Activated CD8-positive, alpha-beta memory T cell treated with anti-CD3 and anti-CD28 coated beads, Interleukin-2, amount 10 ng/mL, durations not matched to agents 7 days and 5 days (primary cell): ENCODE measurements at places on chromosomes 2 and 18. TPM values are rescaled to one million over a fixed set of nuclear protein-coding genes. Genes with fewer than 3 reads are reported as not detected.

GRCh38 chr2:170322140-170322766, 144.3 kb downstream of the MYO3B start:
- H3K36me3 ChIP-seq, result peaks cover 3% of the 10 kb centered on the region
- no peak overlapping the region for H3K27ac ChIP-seq
- no peak for DNase-seq
- H3K4me1 ChIP-seq, result no peaks in the 10 kb centered on the region

DNA sequence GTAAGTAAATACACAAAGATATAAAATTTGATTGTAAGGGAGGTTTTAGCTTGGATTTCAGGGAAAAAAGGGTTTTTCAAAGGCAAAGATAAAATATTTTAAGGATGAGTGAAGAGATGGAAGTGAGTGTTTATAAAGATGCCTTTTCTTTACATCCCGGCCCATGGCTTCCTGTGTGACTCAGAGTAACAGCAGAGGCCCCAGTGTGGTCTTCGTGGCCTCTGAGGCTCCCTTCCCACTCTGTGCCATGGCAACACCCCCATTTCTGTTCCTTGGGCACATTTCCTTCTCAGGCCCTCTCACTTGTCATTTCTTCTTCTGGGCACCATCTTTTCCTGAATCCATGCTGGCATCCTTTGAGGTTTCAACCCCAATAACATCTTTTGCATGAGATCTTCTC, 92.6 kb upstream of the TMEM18 start:
- DNase-seq, result peak; percentile 60
- no peak overlapping the region for H3K27ac ChIP-seq
- H3K36me3 ChIP-seq, result peaks cover 10% of the 10 kb centered on the region
- H3K4me3 ChIP-seq, result no peak overlapping the region

DNA sequence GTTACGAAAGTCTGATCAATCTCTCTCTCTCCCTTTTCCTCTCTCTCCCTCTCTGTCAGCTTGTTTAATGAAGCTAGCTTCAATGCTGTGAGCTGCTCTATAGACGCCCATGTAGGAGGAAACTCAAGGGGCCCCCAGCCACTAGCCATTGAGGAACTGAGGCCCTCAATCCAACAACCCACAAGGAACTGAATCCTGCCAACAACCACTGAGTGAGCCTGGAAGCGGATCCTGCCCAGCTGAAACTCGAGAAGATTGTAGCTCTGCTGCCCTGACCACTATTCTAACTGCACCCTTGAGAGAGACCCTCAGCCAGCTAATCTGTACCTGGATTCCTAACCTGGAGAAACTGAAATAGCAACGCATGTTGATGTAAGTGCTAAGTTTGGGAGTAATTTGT, 129.2 kb downstream of the BCL11A start:
- H3K4me1 ChIP-seq, result no peaks in the 10 kb centered on the region
- DNase-seq, result no peak
- H3K36me3 ChIP-seq, result no peaks in the 10 kb centered on the region
- no peak overlapping the region for H3K4me3 ChIP-seq
- no peaks in the 10 kb centered on the region for H3K27me3 ChIP-seq

Gene ATOH8
- 0.12 TPM for total RNA-seq

DNA sequence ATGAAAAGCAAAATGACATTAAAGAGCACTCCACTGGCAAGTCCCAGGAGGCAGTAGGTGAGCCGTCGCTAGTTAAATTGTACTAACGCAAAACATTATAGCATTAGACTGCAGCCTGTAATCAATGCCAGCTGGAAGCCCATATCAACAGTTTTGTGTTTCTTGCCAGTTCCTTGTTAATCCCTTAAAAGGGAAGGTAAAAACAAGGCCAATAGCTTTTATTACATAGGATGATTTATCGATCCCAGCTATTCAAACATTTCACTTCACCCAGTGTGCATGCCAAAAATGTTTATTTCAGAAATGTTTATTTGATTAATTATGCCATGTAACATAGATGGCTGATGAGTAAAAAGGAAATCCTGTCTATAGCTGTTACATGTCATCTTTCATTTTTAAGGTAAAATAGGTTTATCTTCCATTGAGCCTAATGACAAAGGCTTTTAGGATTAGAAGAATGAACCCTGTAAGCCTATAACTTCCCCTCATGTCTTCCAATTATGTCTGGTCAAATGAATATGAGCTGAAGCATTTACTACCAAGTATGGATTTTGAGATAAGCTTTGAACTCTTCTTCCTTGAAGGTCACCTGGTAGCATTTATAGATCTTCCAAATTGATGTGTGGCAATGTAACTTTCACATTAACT, 591.2 kb downstream of the RNF144A start:
- peaks cover 22% of the 10 kb centered on the region for H3K36me3 ChIP-seq
- no peak overlapping the region for H3K4me3 ChIP-seq
- peaks cover 10% of the 10 kb centered on the region for H3K4me1 ChIP-seq
- H3K27ac ChIP-seq, result no peak overlapping the region
- H3K27me3 ChIP-seq, result no peaks in the 10 kb centered on the region

- no peak for DNase-seq
- H3K4me1 ChIP-seq, result no peaks in the 10 kb centered on the region
- H3K36me3 ChIP-seq, result no peaks in the 10 kb centered on the region
- no peak overlapping the region for H3K27ac ChIP-seq
Observed at GRCh38 chr18:8260319-8260718, 348.9 kb upstream of the RAB12 start.

DNA sequence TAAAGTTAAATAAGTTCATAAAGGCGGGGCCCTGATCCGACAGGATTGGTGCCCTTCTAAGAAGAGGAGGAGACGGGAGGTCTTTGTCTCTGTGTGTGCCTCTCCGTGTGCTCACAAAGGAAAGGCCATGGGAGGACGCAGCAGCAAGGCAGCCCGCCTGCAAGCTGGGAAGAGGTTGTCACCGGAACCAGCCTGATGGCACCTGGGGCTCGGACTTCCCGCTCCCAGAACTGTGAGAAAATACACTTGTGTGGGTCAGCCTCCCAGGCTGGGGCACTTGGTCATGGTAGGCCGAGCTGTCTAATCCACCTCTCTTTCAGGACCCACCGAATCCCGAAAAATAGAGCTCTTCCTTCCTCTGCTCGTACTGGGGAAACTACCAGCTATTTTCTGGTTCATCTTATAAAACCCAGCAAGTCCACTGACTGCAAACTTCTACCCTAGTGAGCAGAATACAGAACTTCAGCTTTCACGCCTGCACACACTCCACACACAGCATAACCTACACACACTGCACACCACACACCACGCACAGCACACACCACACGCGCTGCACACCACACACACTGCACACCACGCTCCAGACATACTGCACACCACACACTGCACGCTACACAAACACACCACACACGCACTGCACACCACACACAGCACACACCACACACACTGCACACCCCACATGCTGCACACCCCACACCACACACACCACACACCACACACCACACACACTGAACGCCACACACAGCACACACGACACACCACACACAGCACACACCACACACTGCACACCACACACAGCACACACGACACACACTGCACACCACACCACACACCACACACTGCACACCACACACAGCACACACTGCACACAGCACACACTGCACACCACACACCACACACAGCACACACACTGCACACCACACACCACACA, 58.1 kb downstream of the ASB1 start:
- no peak for DNase-seq
- H3K36me3 ChIP-seq, result peaks cover 2% of the 10 kb centered on the region
- no peaks in the 10 kb centered on the region for H3K27me3 ChIP-seq
- no peaks in the 10 kb centered on the region for H3K4me1 ChIP-seq
- no peak overlapping the region for H3K27ac ChIP-seq

GRCh38 chr2:120029672-120030640, 17.1 kb downstream of the EPB41L5 start:
- no peaks in the 10 kb centered on the region for H3K4me1 ChIP-seq
- H3K27me3 ChIP-seq, result no peaks in the 10 kb centered on the region
- no peak overlapping the region for H3K4me3 ChIP-seq
- H3K27ac ChIP-seq, result no peak overlapping the region

DNA sequence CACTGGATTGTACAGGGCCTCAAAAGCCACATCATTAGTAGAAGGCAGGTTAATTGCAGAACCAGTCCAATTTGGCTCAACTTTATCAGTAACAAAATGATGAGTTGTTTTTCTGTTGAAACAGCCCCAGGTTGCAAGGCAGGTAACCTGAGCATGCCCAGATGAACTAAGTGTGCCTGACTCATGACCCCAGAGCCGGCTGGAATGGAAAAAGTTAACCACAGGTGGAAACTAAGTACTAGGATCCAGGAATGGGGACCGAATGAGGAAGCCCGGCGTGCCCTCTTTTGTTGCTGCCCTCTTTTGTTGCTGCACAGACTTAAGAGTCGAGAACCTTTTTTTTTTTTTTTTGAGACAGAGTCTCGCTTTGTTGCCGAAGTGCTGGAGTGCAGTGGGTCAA, 79.5 kb upstream of the YWHAQ start:
- no peaks in the 10 kb centered on the region for H3K36me3 ChIP-seq
- no peak overlapping the region for H3K27ac ChIP-seq
- H3K4me1 ChIP-seq, result peaks cover 61% of the 10 kb centered on the region
- no peak for DNase-seq
- H3K27me3 ChIP-seq, result no peaks in the 10 kb centered on the region

Gene TUBA4B
- not detected for total RNA-seq

- H3K36me3 ChIP-seq, result no peaks in the 10 kb centered on the region
- no peaks in the 10 kb centered on the region for H3K27me3 ChIP-seq
- no peak overlapping the region for H3K27ac ChIP-seq
Observed at GRCh38 chr18:67553437-67553836, 36.9 kb upstream of the DSEL start.

Gene PELI1
- 39.0 TPM for total RNA-seq

Gene KCNK3
- not detected for total RNA-seq

Gene EHBP1
- total RNA-seq, result 29.5 TPM

- peaks cover 29% of the 10 kb centered on the region for H3K4me1 ChIP-seq
- no peaks in the 10 kb centered on the region for H3K36me3 ChIP-seq
- H3K4me3 ChIP-seq, result no peak overlapping the region
- no peak overlapping the region for H3K27ac ChIP-seq
- DNase-seq, result peak; percentile 39
Observed at GRCh38 chr2:241767464-241768250, 9.0 kb upstream of the GAL3ST2 start.

Gene KLHL29
- 0.09 TPM for total RNA-seq

DNA sequence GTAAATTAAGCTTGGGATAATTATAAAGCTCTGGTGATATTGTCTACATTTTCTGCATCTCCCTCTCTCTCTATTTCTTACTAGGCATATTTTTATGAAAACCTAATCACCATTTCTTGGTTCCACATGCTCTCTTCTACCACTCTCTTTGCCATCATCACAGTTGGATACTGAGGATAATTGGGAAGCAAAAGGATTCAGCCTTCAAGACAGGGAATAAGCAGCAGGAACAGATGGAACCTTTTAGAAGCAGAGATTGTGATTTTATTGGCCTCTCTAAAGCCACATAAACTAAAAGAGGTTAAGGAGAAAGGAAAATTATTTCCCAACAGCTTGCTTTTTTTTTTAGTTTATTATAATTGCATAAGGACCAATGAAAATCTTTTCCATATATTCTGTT, 226.3 kb upstream of the SPHKAP start:
- H3K36me3 ChIP-seq, result no peaks in the 10 kb centered on the region
- H3K4me3 ChIP-seq, result no peak overlapping the region
- no peak overlapping the region for H3K27ac ChIP-seq

GRCh38 chr2:71558300-71559051, 105.1 kb downstream of the DYSF start:
- H3K36me3 ChIP-seq, result no peaks in the 10 kb centered on the region
- H3K4me3 ChIP-seq, result no peak overlapping the region
- no peaks in the 10 kb centered on the region for H3K27me3 ChIP-seq
- no peak for DNase-seq

- H3K4me3 ChIP-seq, result no peak overlapping the region
- peaks cover 3% of the 10 kb centered on the region for H3K4me1 ChIP-seq
- DNase-seq, result no peak
- no peaks in the 10 kb centered on the region for H3K27me3 ChIP-seq
- H3K27ac ChIP-seq, result no peak overlapping the region
Observed at GRCh38 chr18:13492314-13492713, 234.0 kb downstream of the FAM210A start.

DNA sequence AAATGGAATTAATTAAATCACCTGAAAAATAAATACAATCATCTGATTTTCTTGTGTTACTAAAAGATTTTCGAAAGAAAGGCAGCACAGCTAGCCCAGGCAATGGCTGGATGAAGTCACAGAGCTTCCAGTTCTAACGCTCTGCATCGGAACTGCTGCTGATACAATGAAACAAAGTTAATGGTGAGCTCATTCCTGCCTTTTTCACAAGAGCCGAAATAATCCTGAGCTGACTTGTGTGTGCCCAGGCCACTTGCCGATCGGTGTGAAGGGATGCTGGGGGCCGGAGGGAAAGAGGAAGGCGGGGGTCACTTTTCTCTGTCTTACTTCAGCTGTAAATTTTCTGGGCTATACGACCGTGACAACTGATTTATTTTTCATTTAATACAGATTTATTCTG, 149.5 kb downstream of the INO80D start:
- H3K27ac ChIP-seq, result no peak overlapping the region
- no peak overlapping the region for H3K4me3 ChIP-seq
- DNase-seq, result no peak
- peaks cover 9% of the 10 kb centered on the region for H3K27me3 ChIP-seq

DNA sequence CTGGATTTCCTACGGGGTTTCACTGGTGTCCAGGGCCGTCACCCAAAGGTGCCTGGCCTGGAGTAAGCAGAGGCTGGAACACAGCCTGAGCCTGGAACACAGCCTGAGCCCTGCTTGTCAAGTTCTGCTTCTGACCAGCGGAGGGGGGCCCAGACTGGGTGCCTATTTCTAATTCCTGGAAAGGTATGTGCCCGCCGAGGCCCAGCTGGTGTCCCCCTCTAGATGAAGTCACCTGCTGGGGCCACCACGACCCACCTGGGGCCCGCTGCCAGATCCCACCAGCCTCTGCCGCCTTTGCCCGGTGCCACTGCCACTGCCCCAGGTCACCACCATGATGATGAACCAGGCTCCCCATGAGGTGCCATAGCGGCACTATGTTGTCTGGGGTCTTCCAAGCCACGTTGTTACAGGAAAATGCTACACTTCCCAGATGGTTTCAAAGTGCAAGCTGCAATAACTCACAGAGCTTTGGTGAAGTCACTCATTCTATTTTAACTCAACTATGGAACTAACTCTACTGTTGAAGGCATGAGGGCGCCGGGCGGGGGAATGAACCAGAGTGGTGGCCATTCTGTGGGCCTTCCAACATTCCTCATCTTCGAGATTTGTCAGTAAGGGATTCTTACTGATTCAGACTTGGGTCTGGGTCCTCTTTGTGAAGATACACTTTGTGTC, 40.9 kb upstream of the LAPTM4A start:
- H3K27me3 ChIP-seq, result peaks cover 26% of the 10 kb centered on the region
- H3K36me3 ChIP-seq, result no peaks in the 10 kb centered on the region
- H3K4me3 ChIP-seq, result no peak overlapping the region

Gene ARL6IP6
- total RNA-seq, result 50.7 TPM
